ENCODE measurements at places on chromosomes 7 and 10.

- DNase-seq, result no peak
Measured at GRCh38 chr7:18623389-18623788, 127.8 kb downstream of the HDAC9 start.

GRCh38 chr10:88401671-88402347, 181.3 kb downstream of the RNLS start:
- DNase-seq, result no peak

DNA sequence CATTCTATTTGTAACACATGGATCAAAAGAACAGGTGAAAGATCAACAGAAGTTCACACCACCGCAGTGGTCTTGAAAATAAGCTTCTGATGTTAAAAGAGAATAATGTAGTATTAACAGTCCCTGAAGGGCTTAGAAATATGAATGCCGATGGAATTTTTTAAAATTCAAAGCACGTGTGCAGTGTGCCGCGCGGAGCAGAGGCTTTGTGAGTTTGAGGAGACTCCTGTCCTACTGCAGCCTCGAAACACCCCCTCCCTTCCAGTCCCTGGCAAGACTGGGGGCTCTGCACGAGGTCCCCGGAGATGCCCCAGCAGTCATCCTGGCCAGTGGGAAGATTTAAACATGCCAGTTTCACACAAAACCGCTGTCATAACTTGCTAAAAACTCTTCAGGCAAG, 196.6 kb downstream of the DIP2C start:
- DNase-seq, result no peak

GRCh38 chr10:65993451-65993850, 932.4 kb upstream of the LRRTM3 start:
- DNase-seq, result no peak

DNA sequence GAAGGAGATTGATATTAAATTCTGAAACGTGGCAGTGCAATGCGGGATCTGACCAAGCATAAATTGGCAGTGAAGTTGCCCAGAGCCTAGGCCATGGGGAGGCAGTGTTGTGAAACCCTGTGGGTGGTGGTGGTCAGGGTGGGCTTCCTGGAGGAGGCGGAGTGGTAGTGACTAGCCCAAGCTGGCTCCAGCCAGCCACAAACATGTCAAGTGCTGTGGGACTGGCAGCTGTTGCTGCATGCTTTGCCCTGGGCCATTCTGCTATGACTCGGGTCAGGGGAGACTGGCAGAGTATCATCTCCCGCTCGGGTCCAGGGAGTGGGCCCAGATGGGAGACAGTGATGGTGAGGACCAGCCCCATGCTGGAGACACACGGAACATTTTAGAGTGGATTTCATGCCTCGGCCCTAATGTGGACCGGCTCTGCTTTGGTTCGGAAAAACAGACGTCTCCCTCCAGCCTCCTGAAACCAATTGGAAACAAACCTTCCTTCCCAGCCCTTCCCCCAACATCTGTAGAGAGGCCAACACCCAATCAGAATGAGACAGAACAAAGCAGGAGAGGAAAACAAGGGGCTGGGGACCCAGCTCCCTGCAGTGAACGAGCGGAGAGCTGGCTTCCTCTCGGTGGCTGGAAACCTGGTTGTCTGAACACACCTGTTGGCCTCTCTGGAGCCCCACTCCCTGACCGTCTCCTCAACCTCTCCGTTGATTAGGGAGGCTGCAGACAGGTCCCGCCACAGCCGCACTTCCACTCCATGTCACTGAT, 58.2 kb downstream of the TMEM270 start:
- peak; percentile 57 for DNase-seq

DNA sequence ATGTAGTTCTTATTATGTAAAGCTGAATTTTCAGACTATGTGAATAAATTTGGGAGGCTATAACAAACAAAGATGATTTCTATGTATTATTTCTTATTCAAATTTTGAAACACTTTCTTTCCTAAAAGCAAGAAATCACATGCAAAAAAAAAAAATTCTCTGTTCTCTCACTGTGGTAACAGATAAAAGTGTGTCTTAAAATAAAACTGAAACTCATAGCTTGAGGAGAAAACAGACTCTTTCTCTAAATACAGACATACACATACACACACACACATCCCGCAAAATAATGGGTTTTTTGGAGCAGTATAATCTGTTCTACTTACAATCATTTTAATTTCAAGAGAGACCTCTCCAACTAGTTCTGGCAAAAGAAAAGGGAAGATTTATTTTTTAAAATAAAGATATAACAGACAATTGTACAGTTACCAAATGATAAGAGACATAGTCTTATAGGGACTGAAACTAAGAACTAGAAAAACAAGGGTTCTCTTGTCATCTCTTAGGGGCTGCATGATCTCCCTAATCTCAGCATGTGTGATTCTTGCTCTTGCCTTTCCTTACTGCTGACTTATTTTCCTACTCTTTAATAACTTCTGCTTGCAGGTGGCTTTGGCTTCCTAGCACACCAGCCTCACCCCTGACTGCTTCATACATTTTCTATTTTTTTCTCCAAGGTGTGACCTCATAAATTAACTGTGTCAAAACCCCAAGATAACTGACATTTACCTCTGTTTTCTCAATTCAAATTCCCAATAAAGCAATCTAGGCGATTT, 483.5 kb upstream of the POT1 start:
- no peak for DNase-seq

- DNase-seq, result no peak
Measured at GRCh38 chr7:105028004-105028403, 14.0 kb downstream of the KMT2E start.

DNA sequence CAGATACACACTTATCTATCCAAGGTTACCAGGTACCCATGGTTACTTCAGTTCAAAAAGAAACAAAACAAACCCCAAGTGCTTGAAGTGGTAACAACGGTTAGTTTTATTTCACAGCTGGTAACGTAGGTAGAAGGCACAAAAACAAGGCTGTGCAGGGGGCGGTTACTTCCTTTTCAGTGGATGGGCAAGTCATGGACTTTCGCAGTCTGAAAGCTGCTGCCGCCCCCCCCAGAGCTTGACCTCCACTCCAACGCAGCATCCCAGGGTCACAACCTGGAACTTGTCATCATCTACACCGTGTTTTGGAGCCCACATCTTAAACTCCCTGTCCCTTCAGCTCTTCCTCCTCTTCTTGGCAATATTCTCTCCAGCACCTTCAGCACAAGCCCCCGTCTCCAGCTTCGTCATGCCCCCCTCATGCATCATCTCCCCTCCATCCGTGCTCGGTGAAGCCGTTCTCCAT, 181.2 kb upstream of the ITGB1 start:
- DNase-seq, result no peak

DNA sequence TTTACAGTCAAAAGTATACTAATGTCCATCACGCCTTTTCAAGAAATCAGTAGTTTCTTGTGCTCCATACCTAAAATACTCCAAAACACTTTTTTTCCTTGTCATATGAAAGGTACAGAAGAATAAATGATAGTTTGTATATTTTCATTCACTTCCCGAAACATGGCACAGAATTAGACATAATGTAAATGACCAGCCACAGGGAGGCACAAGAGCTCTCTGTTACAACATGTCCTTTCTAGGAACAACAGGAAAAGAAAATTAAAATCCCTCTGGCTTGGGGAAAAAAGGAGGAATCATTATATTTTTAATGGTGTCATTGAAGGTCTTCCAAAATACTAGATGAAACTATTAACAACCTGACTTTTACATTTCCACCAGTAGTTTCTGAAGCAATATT, 331.2 kb downstream of the ACTR3B start:
- no peak for DNase-seq

DNA sequence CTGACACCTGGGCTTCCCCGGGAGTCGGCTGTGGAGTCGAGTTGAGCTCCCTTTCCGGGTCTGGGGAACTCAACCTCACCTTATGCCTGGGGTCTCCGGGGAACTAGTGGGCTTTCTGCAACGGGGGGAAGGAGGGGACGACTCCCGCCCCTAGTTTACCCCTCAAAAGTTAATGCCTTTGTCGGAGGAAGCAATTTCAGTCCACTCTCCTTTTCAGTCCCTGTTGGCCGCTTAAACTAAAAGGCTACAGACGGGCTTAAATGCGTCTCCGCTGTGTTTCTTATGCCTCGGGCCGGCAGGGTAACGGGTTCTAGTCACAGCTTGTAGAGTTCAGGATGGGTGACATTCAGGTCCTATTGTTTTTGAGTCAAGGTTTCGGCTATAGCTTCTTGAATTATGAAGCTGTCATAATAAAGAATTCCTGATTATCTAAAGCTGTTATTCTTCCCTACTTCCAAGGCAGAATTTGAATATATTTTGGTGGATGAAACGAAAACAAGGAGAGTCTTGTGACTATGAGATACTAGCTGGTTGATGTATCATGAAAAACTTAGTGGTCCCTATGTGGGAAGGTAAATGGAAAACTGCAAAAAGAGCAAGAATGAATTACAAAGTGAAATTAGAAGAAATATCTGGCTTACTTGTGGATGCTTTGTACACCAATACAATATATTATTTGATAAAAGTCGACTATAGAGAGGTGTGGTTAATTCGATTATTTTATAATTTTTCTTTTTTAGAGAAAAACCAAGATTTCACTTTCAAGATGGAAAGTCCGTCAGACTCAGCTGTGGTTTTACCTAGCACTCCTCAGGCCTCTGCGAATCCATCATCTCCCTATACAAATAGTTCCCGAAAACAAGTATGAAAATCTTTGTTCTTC, 495 bp downstream of the SFR1 start:
- no peak for DNase-seq

DNA sequence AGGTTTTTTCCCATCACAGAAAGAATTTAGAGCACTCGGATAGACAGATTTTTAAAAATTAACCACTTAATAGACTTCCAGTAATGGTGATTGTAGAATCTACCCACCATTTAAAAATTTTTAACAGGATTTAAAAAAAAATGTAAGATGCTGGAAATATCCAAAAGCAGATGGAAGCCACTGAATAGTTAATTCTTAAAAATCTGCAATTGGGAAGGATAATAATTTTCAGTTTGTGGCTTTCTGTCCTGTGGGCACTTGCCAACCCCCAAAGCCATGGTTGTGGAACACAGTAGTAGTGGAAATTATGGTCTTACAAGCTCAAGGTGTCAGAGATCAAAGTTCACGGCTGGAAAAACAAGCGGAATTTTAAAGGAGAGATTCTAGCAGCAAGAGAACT, 101.0 kb upstream of the SP4 start:
- DNase-seq, result no peak

DNA sequence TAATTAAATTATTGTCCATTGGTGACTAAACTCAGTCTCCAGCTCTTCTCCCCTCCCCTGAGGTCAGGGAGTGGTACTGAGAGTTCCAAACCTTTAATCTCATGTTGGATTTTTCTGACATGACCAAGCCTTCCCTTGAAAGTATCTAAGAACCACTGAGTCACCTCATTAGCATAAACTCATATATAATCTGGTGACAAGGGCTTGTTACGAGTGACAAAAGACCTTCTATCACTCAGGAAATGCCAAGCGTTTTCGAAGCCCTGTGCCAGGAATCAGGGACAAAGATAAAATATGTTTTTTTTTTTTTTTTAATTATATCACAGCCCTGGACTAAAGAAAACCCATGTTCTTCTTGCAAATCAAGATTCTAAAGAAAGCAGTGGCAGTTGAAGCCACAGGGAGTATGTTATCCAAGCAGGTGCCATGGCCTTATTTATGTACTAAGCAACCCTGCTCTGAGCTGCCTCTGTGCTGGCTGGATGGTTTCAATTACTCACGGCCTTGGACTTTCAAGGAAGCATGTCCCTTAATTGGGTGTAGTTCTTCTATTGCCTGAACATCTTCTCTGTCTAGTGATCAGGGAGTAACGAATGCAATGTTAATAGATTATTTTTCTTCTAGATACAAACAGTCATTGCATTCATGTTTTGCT, 169.0 kb upstream of the PRKCQ start:
- no peak for DNase-seq

DNA sequence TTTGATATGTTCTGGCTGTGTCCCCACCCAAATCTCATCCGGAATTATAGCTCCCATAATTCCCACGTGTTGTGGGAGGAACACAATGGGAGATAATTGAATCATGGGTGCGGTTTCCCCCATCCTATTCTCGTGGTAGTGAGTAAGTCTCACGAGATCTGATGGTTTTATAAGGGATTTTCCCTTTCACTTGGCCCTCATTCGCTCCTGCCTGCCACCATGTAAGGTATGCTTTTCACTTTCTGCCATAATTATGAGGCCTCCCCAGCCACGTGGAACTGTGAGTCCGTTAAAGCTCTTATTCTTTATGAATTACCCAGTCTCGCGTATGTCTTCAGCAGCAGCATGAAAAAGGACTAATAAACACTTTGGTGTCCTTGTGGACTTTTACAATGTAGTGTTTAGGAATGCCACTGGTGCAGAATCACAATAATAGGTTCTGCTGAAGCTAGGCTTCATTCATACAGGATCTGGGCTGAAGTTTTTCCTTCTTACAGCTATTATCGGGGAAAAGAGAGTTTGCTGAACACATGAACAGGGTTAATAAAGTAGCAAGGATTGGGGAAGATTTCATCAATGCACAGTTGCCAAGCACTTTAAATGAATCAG, 74.3 kb downstream of the CPED1 start:
- no peak for DNase-seq

GRCh38 chr7:14403587-14403986, 414.1 kb upstream of the ETV1 start:
- DNase-seq, result no peak

GRCh38 chr10:36141856-36142560, 499.9 kb upstream of the FZD8 start:
- DNase-seq, result no peak
